ENCODE measurements at places on chromosomes 11 and 22.
A peak's percentile ranks its signal among the peaks of the same experiment; 100 is the strongest.

DNA sequence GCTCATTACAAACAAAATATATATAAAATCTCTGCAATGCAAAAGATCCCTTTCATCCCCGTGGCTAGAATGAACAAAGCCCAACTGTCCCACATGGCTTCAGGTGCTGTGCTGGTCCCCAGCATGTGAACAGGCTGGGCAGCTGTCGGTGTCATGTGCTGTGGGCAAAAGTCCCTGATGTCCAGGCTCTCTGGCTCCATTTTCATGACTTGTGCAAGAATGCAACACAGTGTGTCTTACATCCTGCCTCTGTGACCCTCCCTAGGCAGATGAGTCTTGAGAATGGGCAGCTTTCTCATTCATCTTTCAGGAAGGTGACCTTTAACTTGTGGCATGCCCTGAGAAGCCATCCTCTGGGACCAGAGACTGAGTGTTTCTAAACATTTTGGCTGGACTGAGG lies 14.5 kb downstream of the GUCD1 start:
- DNase-seq, result no peak

GRCh38 chr11:121626507-121626875 lies 173.7 kb upstream of the SORL1-AS1 start:
- no peak for DNase-seq

DNA sequence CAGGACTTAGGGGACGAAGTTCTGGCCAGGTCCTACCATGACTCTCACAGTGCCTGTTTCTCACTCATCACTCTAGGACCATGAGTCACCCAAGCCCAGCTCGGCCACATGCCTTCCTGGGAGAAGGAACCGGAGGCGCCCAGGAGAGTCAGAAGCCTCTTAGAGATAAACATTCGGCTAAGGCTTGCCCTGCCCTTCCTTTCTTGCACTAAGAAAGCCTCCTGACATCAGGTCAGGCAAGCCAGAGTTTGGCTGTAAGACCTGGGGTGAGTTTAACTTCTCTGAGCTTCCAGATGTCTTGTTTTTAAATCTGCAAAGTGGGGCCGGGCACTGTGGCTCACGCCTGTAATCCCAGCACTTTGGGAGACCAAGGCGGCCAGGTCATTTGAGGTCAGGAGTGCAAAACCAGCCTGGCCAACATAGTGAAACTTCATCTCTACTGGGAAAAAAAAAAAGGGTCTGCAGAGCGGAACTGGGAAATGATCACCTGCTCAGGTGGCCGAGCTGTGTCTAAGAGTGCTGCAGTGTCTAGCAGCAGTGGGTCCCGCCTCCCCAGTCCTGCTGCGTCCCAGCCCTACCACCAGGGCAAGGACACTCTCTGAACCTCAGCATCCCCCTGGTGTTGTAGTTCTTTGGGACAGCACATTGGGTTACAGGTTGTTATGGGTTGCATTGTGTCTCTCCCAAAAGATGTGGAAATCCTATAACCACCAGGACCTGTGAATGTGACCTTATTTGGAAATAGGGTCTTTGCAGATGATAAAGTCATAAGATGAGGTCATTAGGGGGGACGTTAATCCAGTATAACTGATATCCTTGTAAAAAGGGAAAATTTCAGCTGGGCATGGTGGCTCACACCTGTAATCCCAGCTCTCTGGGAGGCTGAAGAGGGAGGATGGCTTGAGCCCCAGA lies 1.8 kb upstream of the CARS1 start:
- DNase-seq, result no peak

- DNase-seq, result no peak
Measured at GRCh38 chr11:96538104-96538503, 148.3 kb downstream of the JRKL start.

GRCh38 chr11:44308256-44308922 lies 1.6 kb downstream of the ALX4 start:
- DNase-seq, result no peak

DNA sequence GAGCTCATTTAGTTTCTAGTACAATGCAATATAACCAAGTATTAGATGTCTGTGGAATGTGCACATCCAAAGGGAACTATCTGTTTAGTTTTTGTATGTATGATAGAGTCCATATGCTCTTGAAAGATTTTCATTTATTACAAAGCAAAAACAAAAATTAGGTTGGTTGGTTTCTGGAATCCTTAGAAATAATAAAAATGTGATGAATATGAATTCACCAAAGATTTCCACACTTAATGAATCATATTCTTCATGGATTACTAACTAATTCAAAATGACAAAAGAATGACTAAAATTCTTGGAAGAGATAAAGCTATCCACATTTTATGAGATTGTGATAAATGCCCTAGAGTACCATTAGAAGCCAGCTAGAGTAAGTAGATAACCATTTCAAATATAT lies 261.1 kb downstream of the SBF2 start:
- no peak for DNase-seq

GRCh38 chr22:30015846-30016245 lies 64.4 kb upstream of the HORMAD2 start:
- no peak for DNase-seq

GRCh38 chr11:72553706-72554105 lies 119.4 kb upstream of the CLPB start:
- DNase-seq, result no peak

- peak; percentile 20 for DNase-seq
Measured at GRCh38 chr11:8281266-8281665, 17.6 kb upstream of the LMO1 start.

GRCh38 chr11:65114538-65115171 lies 2.8 kb downstream of the ZNHIT2 start:
- no peak for DNase-seq

- no peak for DNase-seq
Measured at GRCh38 chr11:67307545-67308001, 4.2 kb downstream of the SSH3 start.

GRCh38 chr11:57288771-57289579 lies 35.8 kb downstream of the TNKS1BP1 start:
- DNase-seq, result no peak

DNA sequence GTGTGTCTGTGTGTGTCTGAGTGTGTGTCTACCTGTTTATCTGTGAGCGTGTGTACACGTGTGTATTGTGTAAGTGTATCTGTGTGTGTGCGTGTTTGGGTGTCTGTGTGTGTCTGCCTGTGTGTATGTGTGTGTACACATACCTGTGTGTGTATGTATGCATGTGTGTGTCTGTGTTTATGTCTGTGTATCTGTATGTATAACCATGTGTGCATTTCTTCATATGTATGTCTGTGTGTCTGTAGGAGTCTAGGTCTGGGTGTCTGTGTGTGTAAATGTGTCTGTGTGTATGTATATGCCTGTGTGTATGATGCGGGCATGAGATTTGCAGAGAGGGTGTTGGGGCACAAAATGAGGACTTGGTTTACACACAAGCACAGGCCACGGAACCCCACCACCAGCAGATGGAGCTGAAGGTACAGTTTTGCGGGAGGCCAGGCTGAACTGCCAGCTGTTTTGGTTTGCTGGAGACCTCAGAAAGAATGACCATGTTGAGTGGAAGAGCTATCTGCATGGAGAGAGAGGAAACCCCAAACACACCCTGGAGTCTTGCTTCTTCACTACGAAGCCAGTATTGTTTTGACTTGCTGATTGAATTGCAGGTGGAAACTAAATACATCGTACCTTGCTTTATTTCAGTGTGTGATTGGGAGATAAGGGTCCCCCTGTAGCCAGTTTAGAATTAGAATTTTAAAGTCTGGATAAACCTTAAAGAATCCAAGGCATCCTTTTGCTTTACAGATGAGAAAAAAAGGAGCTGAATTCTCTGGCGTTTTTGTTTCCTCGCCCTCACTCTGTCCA lies 497.2 kb downstream of the NTM start:
- peak; percentile 85 for DNase-seq

DNA sequence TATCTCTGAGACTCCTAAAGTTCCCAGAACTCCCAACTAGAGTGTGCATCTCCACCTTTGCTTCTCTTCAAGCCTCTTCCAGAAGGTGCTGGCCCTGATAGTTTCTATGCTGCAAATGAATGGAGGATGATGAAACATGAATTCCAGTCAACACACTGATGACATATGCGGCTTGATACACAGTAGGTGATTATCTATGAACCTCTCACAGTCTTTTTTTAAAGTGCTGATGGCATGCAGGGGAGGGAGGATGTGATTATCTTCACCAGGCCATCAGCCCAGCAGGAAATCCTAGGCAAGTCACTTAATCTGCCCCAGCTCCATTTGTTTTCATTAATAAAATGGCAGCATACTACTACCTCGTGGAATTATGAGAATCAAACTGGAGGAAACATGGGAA lies 548.5 kb downstream of the SOX6 start:
- no peak for DNase-seq

- no peak for DNase-seq
Measured at GRCh38 chr11:48077251-48077650, 96.9 kb downstream of the PTPRJ start.

- DNase-seq, result no peak
Measured at GRCh38 chr22:41350087-41350486, 31.7 kb upstream of the TEF start.

DNA sequence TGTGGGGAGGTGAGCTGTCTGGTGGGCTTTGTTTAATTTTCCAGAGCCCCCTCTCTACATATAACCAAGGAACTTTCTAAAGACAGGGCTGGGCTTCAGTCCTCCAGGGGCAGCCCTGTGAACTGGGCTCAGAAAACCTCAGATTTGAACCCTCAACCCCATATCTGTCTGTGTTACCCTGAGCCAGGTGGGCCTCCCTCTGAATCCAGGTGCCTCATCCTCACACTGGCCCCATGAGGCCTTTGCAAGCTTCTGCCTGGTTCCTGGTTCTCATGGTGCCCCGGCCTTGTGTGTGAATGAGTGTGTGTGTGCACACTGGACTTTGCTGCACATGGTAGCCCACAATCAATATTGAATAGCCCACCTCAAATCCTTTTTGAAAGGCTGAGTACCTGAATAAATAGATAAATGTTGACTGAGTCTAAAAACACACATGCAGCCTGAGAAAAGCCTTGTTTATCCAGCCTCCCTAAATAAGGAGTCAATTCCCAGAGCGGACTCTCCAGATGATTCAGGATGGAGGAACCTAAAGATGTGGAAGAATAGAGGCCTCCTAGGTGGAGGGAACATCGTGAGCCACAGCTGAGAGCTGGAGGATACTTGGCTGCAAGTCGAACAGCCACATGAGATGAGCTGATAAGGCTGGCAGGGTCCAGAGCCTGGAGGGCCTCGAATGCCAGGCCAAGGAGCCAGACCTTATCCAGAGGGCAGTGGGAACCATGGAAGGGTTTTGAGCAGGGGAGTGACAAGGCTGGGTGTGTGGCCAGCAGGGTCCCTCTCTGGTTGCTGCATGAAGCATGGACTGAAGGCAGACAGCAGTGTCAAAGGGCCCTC lies 28.1 kb upstream of the P2RY2 start:
- DNase-seq, result no peak

DNA sequence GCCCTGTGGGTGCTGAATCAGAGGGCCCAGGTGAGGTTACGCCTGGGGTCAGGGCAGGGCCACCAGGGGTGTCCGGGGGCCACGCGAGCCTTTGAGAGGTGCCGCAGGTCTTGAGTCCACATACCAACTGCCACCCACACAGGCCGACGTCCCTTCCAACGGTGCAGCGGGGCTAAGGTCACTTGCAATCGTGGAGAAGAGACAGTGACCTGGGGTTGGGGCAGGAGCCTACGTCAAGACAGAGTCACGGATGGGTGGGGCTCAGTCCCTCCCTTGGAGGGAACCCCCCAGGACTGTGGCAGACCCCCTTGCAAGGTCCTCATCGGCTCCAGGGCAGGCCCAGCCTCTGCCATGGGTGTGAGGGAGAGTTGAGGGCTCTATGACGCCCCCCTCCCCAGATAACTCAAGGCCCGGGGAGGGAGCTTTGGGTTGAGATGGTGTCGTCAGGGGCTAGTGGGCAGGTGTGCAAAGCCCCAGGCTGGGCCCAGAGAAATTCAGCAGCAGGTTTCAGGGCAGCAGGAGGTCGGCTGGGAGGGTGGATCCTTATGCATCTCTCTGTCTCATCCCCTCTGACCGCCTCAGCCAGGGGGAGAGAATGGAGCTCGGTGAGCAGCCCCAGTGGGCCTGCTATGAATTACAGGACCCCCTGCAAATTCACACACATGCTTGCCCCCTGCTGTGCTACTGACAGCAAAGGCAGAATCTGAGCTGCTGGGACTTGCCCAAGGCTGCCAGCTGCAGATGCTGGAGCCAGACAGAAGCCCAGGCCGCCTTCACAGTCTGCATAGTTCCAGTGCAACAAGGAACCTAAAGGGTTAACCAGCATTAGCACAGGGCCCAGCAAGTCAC lies 60.0 kb downstream of the MYEOV start:
- peak; percentile 63 for DNase-seq

GRCh38 chr11:123690485-123690884 lies 36.1 kb upstream of the SCN3B start:
- no peak for DNase-seq

DNA sequence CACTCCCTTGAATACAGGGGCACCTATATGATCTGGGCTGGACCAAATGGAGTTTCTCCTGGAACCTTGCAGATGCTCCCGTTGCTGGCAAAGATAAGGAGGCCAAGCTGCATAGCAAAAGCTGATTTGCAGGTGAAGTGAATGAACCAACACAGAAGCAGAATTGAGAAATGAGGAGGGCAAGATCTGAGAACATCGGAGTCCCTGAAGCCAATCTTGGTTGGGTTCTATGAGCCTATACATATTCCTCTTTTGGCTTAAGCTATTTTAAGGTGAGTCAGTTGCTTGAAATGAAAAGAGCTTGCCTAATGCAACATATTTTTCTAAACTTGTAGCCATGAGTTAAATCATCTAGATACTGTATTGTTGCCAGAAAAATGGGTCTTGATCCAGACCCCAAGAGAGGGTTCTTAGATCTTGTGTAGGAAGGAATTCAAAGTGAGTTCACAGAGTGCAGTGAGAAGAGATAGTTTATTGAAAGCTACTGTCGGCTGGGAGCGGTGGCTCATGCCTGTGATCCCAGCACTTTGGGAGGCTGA lies 23.5 kb downstream of the WEE1 start:
- DNase-seq, result no peak

- DNase-seq, result no peak
Measured at GRCh38 chr11:22878039-22878438, 17.8 kb upstream of the CCDC179 start.

DNA sequence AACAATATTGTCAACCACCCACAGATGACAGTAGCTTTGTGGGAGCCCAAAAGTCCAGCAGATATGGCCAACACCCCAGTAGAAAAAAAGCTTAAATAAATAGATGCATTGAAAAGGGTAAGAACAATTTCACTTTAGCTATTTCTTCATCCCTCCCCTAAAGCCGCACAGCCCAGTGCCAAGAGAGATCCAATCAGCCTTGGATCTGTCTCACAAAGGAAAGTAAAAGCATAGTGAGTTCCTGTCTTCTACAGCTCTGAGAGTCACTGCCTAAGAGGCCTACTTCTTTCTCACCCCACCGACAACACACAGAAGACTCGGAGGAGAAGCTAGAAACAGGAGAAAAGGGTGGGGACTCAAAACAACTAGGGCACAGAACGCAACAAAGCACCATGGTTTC lies 196.4 kb downstream of the SBF2 start:
- DNase-seq, result no peak

GRCh38 chr11:43497144-43497543 lies 138.4 kb downstream of the TTC17 start:
- DNase-seq, result no peak

- no peak for DNase-seq
Measured at GRCh38 chr11:9178716-9179115, 86.4 kb downstream of the DENND5A start.

All from type B pancreatic cell (in vitro differentiated cells).